T-helper 17 cell (primary cell): ENCODE measurements at places on chromosomes 12 and 14. TPM values are rescaled to one million over a fixed set of nuclear protein-coding genes. Genes with fewer than 3 reads are reported as not detected.

- DNase-seq = no peak
Measured at GRCh38 chr12:93921521-93921920, 226.9 kb upstream of the PLXNC1 start.

- peak; percentile 65 for DNase-seq
Measured at GRCh38 chr14:23056956-23057756, at the start of gene CDH24. Gene CDH24, minus strand, starts transcription at chr14:23057520. Its CDS starts 1,787 bp downstream, at chr14:23055733.

- DNase-seq = no peak
Measured at GRCh38 chr14:94383777-94384176, 4.6 kb downstream of the SERPINA1 start.

The NDUFA12 gene
- 57.7 TPM for total RNA-seq

The IRAK3 gene
- 2.4 TPM for total RNA-seq
